ENCODE measurements at places on chromosomes 16 and 17. TPM values are rescaled to one million over a fixed set of nuclear protein-coding genes. Genes with fewer than 3 reads are reported as not detected.

The PRR35 gene
- not detected for total RNA-seq

The LPO gene
- total RNA-seq: not detected

The USH1G gene
- total RNA-seq: not detected

The USP31 gene
- 5.1 TPM for total RNA-seq

The SSTR5 gene
- total RNA-seq: not detected

The SULT1A3 gene
- 28.4 TPM for total RNA-seq

The CTNS gene
- total RNA-seq: 24.5 TPM

DNA sequence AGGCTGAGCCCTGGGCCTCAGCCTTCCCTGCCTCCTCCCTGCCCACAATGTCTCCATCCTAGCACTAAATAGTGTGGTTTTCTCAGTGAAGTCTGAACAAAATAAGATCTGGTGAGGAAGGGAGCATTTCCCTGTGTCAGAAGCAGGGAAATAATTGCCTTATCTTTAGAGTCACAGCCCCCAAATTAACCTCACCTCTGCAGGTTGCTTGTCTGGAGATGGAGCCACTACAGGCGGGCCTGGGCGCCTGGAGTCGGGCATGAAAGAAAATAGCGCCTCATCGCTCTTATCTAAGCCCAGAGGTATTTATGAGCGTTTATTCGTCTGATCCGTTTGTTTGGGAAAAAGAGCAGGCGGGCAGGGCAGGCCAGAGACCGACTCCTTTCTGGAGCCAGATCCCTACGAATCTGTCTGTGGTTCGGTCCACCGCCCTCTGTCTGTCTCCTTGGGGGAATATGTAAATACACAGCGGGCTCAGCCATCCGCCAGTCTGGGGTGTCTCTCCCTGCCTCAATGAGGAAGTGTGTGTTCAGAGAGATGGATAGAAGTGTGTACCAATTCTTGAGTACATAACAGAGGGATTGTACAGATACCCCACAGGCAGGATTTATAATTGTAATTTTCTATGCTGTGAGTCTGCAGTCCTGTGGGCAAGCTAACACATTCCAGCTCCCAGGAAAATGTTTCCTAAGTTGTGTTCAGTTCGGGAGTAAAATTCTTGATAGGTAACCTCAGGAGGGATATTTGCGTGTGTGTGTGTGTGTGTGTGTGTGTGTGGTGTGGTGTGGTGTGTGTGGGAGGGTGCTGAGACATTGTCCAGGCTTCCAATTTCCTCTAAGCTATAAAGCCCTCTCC lies 4.3 kb downstream of the HOXB6 start:
- peaks cover 60% of the 10 kb centered on the region for H3K4me1 ChIP-seq
- no peak overlapping the region for H3K4me3 ChIP-seq
- H3K27ac ChIP-seq: no peak overlapping the region
- H3K27me3 ChIP-seq: peaks cover 97% of the 10 kb centered on the region
- DNase-seq: no peak

DNA sequence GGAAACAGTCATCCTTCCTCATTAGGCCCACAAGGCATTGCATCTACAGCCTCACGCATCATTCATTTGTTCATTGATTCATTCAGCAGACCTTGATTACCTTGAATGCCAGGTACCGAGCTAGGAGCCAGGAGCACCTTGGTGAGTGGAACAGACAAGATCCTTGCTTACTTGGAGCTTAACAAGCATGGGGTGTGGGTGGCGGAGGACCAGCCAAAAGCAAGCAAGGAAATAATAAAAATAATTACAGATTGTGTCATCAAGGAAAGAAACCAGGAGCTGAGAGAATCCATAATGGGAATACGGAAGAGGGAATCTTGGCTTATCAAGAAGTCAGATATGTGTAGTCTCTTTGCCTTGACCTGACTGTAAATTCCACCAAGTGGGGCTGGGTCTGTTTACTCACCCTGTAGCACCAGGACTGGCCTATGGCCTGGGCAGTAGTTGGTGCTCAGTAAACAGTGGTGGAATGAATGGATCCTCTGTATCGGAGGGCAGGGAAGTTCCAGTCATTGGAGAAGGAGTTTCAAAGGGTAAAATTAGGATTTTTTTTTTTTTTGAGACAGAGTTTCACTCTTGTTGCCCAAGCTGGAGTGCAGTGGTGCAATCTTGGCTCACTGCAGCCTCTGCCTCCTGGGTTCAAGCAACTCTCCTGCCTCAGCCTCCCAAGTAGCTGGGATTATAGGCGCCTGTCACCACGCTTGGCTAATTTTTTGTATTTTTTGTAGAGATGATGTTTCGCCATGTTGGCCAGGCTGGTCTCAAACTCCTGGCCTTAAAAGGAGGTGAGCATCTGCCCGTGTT lies 157.7 kb downstream of the MSI2 start:
- DNase-seq: no peak
- peaks cover 14% of the 10 kb centered on the region for H3K36me3 ChIP-seq
- H3K4me1 ChIP-seq: peaks cover 8% of the 10 kb centered on the region
- H3K27me3 ChIP-seq: no peaks in the 10 kb centered on the region
- no peak overlapping the region for H3K4me3 ChIP-seq

DNA sequence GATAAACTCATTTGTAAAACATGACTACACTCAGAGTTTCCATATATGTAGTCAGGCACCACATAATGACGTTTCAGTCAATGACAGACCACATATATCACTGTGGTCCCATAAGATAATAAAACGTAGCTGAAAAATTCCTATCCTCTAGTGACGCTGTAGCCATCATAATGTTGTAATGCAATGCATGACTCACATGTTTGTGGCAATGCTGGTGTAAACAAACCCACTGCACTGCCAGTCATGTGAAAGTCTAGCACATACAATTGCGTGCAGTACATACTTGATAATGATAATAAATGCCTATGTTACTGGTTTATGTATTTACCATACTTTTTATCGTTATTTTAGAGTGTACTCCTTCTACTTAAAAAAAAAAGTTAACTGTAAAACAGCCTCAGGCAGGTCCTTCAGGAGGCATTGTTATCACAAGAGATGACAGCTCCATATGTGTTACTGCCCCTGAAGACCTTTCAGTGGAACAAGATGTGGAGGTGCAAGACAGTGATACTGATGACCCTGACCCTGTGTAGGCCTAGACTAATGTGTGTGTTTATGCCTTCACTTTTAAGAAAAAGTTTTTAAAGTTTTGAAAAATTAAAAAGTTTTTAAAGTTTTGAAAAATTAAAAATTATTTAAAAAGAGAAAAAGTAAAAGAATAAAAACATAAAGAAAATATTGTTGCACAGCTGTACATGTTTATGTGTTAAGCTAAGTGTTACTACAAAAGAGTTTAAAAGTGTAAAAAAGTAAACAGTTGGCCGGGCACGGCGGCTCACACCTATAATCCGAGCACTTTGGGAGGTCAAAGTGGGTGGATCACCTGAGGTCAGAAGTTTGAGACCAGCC lies 9.0 kb downstream of the STAT5B start:
- H3K27ac ChIP-seq: peak overlapping the region; percentile 66
- H3K4me3 ChIP-seq: no peak overlapping the region
- H3K36me3 ChIP-seq: peaks cover 28% of the 10 kb centered on the region
- H3K27me3 ChIP-seq: no peaks in the 10 kb centered on the region
- H3K4me1 ChIP-seq: peaks cover 57% of the 10 kb centered on the region

GRCh38 chr17:81480140-81481072 lies 32.2 kb downstream of the ACTG1 start:
- DNase-seq: no peak
- H3K4me3 ChIP-seq: no peak overlapping the region

DNA sequence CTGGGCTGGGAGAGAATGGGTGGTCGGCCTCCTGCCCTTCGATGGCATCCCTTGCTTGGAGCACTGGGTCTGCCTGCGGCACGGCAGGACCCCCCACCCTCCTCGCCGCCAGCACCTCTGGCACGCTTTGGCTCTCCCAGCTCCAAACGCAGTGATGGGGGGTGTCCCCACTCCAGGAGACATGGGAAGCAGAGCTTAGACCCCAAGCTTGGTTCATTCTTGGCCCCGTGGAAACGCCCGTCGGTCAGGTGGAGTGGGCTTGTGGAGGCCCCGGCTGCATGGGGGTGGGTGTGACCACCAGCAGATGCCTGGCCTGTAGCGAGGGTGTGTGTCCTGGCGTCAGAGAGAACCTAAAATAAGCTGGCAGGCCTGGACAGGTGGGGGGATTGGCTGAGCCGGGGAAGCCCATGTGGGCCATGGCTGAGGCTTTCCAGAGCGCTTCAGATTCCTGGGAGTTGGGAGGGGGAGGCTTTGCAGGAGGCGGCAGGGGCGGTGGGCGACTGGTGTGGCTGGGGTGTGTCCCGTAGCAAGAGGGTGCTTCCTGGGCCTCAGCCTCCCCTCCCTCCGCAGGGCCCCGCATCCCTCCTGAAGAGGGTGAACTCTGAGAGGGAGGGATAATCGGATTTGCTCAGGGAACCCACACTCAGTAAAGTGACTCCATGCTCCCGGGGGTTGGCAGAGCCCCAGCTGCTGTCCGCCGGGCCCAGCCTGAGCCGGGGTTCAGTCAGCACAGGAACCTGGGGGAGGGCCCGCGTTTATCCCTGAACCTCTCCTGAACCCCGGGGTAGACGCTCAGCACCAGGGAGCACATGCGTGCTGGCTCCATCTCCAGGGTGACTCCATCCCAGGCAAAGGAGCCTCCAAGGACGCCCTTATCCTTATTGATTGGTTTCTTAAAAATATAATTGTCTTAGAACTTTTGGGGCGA lies 3.4 kb downstream of the CACNA1H start:
- H3K4me3 ChIP-seq: no peak overlapping the region
- H3K36me3 ChIP-seq: no peaks in the 10 kb centered on the region
- peaks cover 8% of the 10 kb centered on the region for H3K27me3 ChIP-seq
- H3K27ac ChIP-seq: no peak overlapping the region

DNA sequence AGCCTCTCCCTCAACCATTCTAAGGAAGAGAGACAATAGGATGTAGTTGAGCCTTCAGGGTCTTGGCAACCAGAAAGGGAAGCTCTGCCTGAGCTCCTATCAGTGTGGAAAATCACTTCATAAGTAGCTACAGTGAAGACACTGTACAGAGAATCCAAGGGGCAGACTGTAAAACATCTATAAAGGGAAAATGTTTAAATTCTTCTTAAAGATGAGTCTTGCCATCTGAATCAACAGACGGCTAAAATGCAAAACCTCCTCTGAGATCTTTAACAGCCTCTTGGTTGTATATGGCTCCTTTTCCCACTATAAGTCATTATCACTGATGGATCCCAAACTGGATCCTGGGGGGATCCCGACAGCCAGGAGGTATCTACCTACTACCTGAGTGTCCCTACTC lies 239.2 kb upstream of the SOX9 start:
- no peak overlapping the region for H3K4me3 ChIP-seq
- DNase-seq: no peak
- no peaks in the 10 kb centered on the region for H3K36me3 ChIP-seq
- no peaks in the 10 kb centered on the region for H3K4me1 ChIP-seq
- no peaks in the 10 kb centered on the region for H3K27me3 ChIP-seq

GRCh38 chr17:31413081-31413799 lies 21.8 kb downstream of the RAB11FIP4 start:
- peaks cover 4% of the 10 kb centered on the region for H3K27me3 ChIP-seq
- H3K27ac ChIP-seq: no peak overlapping the region
- no peak for DNase-seq
- H3K4me3 ChIP-seq: no peak overlapping the region
- no peaks in the 10 kb centered on the region for H3K4me1 ChIP-seq
- H3K36me3 ChIP-seq: no peaks in the 10 kb centered on the region

- H3K36me3 ChIP-seq: no peaks in the 10 kb centered on the region
- H3K27me3 ChIP-seq: no peaks in the 10 kb centered on the region
- no peaks in the 10 kb centered on the region for H3K4me1 ChIP-seq
Measured at GRCh38 chr17:67606896-67607604, 110.7 kb upstream of the NOL11 start.

- H3K4me1 ChIP-seq: peaks cover 30% of the 10 kb centered on the region
- H3K36me3 ChIP-seq: peaks cover 43% of the 10 kb centered on the region
- H3K27me3 ChIP-seq: no peaks in the 10 kb centered on the region
- peak; percentile 86 for DNase-seq
Measured at GRCh38 chr17:31321481-31321880, at the start of gene EVI2A. Gene EVI2A (minus strand): TSS chr17:31321622. CDS start chr17:31319013, 2,609 bp downstream.

DNA sequence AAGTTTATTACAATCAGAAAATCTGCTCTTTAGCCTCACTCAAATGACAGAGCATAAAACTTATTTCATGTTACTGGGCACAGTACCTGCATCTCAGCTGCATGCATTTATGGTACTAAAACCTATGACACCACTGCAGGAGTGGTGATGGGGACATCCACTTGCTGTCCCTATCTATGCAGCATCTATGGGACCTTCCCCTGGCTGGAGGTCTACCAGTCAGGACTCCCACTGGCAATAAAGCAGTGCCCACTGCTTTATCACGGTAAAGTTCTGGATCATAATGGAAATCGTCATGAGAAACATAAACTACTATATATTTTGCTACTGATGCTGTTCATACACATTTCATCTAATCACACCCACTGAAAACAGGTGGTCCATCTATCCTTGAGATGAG lies 26.2 kb downstream of the NSMCE1 start:
- H3K27me3 ChIP-seq: no peaks in the 10 kb centered on the region
- no peak for DNase-seq
- H3K36me3 ChIP-seq: peaks cover 59% of the 10 kb centered on the region
- peak overlapping the region; percentile 53 for H3K27ac ChIP-seq
- peaks cover 89% of the 10 kb centered on the region for H3K4me1 ChIP-seq
- H3K4me3 ChIP-seq: no peak overlapping the region

DNA sequence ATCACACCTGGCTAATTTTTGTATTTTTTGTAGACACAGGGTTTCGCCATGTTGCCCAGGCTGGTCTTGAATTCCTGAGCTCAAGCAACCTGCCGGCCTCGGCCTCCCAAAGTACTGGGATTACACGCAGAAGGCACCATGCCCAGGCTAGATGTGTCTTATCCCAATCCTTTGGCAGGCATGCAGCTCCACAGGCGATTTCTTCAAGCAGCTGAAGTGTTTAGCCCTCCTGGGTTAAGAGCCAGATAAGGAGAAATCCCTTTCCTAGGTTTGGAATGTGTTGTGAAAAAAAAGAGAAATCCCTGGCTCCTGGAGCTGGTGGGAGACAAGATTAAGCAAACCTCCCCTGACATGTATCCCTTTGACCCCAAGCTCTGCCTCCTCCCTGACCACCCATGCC lies 2.1 kb upstream of the NHERF1 start:
- H3K4me1 ChIP-seq: peaks cover 61% of the 10 kb centered on the region
- no peak for DNase-seq
- H3K27ac ChIP-seq: peak overlapping the region; percentile 80
- H3K4me3 ChIP-seq: peak overlapping the region; percentile 71

GRCh38 chr17:29107933-29108822 lies 65.2 kb downstream of the PIPOX start:
- H3K4me3 ChIP-seq: no peak overlapping the region
- H3K36me3 ChIP-seq: peaks cover 42% of the 10 kb centered on the region
- no peak for DNase-seq

GRCh38 chr17:2931876-2932275 lies 131.5 kb downstream of the OR1D5 start:
- no peaks in the 10 kb centered on the region for H3K27me3 ChIP-seq
- no peak overlapping the region for H3K27ac ChIP-seq
- H3K4me1 ChIP-seq: peaks cover 4% of the 10 kb centered on the region
- H3K36me3 ChIP-seq: no peaks in the 10 kb centered on the region
- no peak overlapping the region for H3K4me3 ChIP-seq

- DNase-seq: no peak
- no peak overlapping the region for H3K4me3 ChIP-seq
- no peaks in the 10 kb centered on the region for H3K36me3 ChIP-seq
- H3K27ac ChIP-seq: no peak overlapping the region
- no peaks in the 10 kb centered on the region for H3K4me1 ChIP-seq
Measured at GRCh38 chr16:77680496-77680895, 41.8 kb upstream of the NUDT7 start.
